Chondrocyte (in vitro differentiated cells): ENCODE measurements at places on chromosomes 1 and 21. TPM values are rescaled to one million over a fixed set of nuclear protein-coding genes. Genes with fewer than 3 reads are reported as not detected.

DNA sequence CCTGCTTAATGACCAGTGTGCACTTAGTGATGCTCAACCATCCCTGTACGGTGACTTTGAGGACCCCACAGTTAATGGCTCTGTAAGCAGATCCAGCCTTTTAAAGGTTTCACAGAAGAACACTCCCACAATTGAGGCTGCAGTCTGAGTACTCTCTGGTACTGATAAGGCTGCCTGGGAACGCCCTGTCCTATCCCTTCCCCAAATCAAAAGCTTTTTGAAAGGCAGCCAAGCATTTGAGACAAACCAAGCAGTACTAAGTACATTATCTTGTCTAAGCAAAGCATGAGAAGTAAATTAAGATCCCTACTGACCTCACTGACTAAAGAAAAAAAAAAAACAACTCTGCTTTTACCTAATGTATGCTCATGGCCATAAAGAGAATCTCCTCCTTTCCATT is 60.7 kb downstream of the SH3GLB1 start:
- DNase-seq: no peak

DNA sequence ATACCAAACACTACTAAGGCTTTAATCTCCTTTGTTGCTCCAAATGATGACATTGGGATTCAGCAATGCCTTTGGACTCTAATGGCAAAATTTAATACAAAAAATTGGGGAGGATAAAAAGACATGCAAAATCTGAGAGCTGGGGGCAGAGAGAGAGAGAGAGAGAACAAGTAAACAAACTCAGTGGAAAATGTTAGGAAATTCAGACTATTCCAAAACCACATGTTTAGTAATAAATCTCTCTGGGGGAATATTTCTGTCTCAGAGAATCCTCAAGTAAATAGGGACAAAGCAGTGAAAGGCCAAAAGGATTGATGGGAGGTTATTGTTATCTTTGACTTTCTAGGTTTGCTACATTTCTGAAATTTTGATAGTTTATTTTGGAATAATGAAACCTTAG is 65.7 kb downstream of the PLA2G4A start:
- DNase-seq: no peak

DNA sequence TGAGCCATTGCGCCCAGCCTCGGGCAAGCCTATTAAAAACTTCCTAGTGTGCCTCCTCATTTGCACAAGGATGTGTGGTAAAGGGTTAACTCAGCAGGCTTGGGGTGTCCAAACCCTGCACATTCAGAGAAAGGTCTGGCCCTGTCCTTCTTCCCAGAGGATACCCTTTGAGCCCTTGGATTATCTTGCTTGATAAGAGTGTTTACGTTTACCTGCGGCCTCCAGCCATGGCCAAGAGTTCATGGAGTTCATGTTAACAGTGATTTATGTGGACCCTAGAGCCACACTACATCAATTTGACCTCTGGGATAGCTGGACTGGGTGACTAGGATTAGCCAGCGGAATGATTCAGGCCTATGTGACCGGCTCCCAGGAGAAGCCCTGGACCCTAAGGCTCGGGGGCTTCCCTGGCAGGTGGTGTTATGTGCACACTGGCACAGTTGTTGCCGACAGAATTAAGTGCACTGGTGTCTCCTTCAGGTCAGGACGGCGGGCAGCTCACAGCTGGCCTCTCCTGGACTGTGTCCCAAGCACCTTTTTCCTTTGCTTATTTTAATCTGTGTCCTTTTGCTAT is 7.7 kb upstream of the TCP10L start:
- DNase-seq: peak; percentile 43

- DNase-seq: no peak
These were observed 31.3 kb upstream of the GUCA2A start for GRCh38 chr1:42195841-42196240.

GRCh38 chr1:186974774-186975181 is 146.0 kb downstream of the PLA2G4A start:
- no peak for DNase-seq

DNA sequence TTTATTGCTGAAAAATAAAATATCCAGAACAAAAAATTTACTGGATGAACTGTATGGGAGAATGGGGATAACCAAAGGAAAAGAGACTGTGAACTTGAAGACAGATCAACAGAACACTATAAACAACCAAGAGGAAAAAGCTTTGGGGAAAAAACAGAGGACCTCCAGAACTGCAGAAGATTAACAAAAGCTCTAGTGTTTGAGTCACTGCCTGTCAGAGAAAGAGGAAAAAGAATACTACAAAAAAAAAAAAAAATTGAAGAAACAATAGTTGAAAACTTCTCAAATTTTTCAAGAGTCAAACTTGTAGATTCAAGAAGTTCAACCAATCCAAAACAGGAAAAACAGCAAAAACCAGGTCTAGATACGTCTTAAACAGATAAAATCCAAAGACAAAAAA is 44.3 kb downstream of the ARHGAP29 start:
- no peak for DNase-seq

DNA sequence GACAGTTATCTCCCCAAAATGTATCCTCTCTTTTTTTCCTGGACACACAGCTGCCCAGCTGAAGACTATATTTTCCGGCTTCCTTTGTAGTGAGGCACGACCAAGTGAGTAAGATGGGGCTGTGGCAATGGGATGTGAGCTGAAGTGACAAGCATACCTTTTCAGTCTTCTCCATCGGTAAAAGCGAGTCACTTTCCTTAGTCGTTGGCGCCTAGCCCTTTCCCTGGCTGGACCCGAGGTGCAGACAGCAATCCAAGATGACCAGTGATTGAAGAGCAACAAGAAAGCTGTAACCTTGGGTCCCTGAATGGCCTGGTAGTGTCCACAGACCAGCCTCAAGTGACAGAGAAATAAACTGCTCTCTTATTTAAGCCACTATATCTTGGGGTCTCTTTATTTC is 155.2 kb downstream of the NR5A2 start:
- no peak for DNase-seq

GRCh38 chr1:42081475-42081874 is 71.7 kb upstream of the GUCA2B start:
- DNase-seq: no peak

DNA sequence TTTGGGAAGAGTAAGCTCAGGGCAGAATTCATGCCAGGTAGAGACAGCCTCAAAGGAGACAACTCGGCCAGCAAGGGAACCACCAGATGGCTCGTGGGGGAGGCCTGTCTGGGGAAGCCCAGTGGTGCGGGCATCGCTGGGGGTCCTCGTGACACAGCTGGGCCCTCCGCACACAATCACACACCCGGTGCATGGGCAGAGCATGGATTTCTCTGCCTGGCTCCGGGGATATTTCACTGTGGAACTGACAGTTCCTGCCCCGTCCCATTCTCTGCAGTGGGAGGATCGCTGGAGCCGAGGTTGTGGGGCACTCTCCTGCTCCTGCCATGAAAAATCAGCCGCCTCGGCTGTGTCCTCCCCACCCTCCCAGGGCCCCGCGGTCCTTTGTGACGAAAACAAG is 108.0 kb downstream of the CRYAA start:
- DNase-seq: peak; percentile 70

GRCh38 chr1:231318015-231318355 is 19.7 kb downstream of the EXOC8 start:
- DNase-seq: no peak

DNA sequence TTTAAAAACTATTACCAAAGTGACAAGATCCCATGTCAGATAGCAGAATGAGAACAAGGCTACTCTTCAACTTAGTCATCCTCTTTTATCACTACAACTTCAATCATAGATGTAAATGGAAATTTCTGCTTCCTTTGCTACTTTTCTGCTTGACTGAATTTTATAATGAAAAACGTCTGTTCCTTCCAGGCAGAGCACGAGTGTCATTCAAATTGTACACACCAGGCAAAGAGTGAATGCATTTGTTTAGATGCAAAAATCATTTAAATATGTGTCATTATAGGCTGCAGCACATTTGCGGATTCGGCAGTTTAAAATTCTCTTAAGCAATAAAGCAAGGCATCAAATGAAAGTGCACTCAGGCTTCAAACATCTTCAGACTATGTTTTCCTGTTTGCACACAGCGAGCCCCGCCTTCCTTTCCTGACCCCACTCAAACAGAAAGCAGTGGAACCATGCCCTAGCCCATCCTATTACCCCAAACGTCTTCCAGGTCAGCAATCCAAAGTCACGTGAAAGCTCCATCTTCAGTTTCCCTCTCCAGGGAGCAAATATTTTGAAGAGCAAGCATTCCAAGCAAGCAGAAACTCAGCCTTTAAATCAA is 99.6 kb downstream of the APP start:
- no peak for DNase-seq

DNA sequence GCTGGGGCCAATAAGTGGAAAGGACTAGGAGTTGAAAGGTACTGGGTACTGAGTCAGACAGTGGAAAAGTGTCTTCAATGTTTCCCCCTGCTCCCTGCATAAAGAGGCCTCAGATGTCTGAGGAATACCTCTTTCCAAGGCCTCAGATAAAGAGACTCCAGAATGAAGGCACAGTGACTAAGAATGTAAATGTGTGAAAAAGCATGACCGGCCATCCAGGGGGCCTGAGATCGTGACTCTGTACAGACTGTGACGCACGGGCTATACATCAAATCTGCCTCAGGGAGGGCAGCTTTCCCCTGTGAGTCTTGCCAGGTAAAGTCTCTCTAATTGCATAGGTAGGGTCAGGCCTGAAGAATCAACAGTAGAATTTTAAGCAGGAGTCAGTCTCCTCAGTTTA is 1690.5 kb downstream of the KCNT2 start:
- no peak for DNase-seq

DNA sequence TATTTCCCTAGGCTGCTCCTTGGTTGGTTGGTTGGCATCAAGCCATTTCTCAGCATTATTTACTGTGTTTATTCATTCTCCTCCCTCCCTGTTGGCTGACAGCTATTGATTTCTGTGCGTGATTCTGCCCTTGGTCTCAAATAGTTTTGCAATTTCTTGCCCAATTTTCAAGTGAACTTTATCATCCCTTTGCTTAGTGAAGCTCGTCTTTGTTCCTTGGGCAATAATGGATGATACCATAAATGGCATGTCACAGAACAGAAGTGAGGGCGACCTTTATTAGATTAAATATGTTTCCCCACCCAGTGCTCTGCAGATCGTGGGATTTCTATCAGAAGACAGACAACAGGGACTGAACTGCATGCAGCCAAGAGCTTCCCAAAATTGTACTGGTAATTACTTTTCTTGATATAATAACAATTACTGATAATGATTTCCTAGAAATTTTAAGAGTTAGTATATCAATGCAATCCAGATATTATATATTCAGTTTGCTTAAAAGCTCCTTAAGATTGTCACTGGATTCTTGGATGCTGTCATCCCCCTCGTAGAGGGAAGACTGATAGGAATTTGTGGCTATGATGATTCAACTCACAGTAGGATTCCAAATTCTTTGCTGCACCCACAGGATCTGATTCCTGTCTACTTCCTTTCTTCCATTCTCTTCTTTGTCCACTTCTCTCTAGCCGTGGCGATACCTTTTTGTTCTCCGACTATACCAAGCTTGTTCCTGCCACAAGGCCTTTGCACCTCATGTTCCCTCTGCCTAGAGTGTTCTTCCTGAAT is 122.1 kb upstream of the KAZN start:
- DNase-seq: no peak

DNA sequence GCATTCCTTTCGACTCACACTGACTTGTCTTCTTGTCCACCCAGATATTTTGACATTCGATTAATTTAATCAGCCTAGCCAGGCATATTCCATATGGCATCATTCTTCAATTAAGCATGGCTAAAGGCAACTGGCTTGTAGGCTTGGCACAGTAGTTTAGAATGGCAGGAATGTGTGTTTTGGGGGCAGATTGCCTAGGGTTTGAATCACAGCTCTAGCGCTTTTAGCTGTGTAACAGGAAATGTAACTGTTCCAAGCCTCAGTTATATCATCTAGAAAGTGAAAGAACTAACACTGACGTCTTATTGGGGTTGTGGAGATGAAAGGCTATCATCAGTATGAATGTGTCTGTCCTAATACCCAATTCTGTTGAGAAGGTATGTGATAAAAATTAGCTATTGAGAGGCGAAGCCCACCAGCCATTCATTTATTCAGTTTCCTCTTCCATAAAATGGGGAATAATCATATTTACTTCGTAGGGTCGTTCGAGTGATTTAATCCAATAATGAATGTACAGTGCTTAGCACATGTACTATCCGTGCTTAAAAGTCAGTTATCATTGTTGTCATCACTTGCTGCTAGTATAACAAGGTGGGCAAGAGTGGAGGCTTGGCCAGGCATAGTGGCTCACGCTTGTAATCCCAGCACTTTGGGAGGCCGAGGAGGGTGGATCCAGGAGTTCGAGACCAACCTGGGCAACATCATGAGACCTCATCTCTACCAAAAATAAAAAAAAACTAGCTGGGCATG is 41.6 kb upstream of the GRHL3 start:
- no peak for DNase-seq

- DNase-seq: no peak
These were observed 13.2 kb upstream of the MAP1LC3C start for GRCh38 chr1:242011894-242012660.

GRCh38 chr1:214563881-214564280 is 12.5 kb upstream of the PTPN14 start:
- DNase-seq: no peak

DNA sequence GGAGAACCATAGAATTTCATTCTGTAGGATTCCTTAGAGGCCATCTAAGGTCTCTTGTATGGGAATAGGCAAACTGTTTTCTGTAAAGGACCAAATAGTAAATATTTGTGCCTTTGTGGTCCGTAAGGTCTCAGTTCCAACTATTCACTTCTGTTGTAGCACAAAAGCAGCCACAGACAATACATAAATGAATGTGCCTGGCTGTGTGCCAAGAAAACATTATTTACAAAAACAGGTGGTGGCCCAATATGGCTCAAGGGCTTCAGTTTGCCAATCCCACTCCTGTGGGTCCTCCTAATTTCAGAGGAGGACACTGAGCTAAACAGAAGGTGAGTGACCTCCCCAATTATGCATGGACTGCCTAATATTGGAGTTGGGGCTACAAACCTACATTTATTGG is 67.6 kb upstream of the EDEM3 start:
- no peak for DNase-seq

- DNase-seq: no peak
These were observed 6.4 kb downstream of the DSCAM start for GRCh38 chr21:40840401-40841125.

DNA sequence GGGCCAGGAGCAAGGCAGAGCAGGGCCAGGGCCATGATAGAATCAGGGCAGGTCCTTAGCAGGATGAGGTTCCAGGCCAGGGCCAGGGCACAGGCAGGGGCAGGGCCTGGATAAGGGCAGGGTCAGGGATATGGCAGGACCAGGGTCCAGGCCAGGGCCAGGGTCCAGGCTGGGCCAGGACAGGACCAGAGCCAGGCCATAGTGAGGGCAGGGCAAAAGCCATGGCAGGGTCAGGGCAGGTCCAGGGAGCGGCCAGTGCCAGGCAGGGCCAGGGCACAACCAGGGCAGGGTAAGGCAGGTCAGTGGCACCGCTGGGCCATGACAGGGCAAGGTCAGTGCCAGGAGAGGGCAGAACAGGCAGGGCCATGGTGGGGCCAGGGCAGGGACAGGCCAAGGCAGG is 152.2 kb downstream of the LIPI start:
- no peak for DNase-seq

DNASE2B gene
- not detected in 3 replicates for total RNA-seq

HSF2BP gene
- 3.5 to 5.0 TPM (median 4.0 TPM) in 3 replicates for total RNA-seq

TNFAIP8L2 gene
- not detected in 3 replicates for total RNA-seq

COL6A1 gene
- 994 to 1,063 TPM (median 1,052 TPM) in 3 replicates for total RNA-seq

FCN3 gene
- not detected in 3 replicates for total RNA-seq

SLC27A3 gene
- total RNA-seq: 10.6 to 16.6 TPM (median 11.6 TPM) in 3 replicates

BMP8B gene
- total RNA-seq: 0.07 to 0.25 TPM (median 0.18 TPM) in 3 replicates
